ENCODE measurements at places on chromosomes 3 and 15.

DNA sequence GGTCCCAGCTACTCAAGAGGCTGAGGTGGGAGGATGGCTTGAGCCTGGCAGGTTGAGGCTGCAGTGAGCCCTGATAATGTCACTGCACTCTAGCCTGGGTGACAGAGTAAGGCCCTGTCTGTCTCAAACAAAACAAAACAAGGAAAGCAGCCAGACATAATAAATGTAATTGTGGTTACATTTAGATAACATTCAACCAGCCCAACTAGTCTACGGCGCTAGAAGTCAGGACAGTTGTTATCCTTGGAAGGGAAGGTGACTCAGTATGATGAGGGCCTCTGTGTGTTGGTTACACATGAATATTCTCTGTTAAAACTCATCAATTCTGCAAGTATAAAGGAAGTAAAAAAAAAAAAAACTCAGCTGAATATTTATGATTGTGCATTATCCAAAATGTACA lies 27.0 kb upstream of the CSPG5 start:
- DNase-seq, result no peak

GRCh38 chr3:5465183-5465582 lies 277.7 kb downstream of the EDEM1 start:
- DNase-seq, result no peak

- no peak for DNase-seq
Measured at GRCh38 chr15:83588441-83588840, 65.5 kb upstream of the ADAMTSL3 start.

DNA sequence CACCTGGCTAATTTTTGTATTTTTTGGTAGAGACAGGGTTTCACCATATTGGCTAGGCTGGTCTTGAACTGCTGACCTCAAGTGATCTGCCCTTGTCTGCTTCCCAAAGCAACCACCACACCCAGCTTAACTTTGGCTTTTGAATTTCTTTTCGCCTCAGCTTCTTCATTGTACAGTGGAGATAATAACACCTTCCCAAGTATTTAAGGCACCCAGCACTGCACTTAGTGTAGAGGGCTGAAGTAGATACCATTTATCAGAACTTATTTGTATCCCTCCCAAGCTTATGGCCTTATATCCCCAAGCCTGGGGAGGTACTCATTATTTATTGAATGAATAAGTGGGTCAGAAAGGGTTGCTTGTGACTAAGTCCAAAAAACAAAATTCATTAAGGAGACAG lies 2.3 kb downstream of the SQOR start:
- no peak for DNase-seq

GRCh38 chr3:169610888-169611291 lies 52.6 kb downstream of the MECOM start:
- DNase-seq, result no peak

- DNase-seq, result no peak
Measured at GRCh38 chr3:33105341-33105948, 8.4 kb upstream of the CRTAP start.

DNA sequence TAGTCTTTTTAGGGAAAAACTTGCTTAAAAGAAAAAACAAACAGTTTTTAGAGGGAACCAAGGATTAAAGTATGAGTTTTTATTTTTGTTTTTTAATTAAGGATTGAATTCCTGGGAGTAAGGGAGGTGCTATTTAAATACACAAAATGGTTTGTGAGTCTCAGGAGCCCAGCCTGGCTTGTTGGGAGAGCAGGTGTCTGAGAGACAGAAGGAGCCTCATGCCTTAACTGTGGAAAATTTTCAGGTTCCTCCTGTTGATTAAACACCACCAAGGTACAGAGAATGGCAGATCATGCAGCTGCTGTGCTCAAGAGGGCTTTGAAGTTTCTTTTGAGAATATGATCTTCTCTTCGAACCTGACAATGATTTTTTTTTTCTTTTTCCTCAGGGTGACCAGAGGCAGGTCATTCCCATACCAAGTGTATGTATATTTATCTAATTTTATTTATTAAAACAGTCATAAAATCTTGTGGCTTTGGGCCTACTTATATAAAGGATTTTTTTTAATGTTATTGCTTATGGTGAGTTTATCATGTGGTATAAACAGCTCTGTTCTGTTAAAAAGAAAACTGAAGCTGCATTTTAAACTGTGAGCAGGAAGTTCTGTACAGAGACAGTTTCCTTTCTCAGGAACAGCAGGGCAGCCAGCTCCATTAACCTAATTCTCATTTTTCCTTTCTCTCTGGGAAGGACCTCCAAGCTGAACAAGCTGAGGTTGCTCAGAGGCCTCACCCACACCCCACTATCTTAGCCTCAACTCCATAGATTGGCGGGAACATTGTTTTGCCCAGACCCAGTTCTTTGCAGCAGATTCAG lies 33.7 kb upstream of the VILL start:
- no peak for DNase-seq

DNA sequence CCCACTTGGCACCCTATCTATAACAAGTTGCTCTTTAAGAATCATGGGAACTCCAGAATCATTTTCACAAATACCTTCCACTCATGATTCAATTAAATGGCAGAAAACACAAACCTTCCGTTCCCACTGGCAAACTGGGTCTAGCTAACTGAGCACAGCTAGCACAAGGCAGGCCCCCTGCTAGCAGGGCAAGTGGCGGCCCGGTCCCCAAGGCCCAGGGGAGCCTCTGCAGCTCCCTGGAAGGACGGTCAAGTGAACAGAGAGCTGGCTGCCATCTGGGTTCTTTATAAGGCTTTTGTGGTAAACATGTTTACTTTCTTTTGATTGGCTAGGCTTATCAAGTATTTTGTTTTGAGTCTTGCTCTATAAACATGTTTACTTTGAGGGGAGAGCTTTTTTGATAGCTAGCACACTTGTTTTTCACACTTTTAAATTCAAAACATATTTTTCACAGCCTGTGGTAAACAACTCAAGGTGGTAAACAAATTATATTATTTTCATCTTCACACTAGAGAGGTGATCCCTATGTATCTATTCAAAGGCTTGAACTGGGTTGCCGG lies 81.4 kb downstream of the FOXP1 start:
- no peak for DNase-seq

GRCh38 chr15:36964626-36965025 lies 135.7 kb downstream of the MEIS2 start:
- no peak for DNase-seq

DNA sequence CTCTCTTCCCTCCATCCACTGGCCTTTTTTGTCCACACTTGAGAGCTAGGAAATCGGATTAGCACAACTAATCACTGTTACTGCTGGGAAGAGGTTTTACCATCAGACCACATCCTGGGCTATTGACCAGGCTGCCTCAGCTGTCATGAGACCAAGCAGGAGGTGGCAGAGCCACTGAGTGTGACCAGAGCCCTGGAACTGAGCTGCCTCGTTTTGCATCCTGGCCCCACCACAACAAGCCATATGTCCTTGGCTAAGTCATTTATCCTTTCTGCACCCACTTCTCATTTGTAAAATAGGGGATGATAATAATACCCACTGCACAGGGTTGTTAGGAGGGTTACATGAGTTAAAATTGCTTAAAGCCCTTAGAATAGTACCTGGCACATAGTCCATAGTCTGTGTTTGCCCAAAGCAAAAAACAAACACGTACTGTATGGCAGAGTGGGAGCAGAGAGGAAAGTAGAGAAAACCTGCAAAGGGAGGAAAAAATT lies 34.1 kb downstream of the TMEM158 start:
- DNase-seq, result no peak

- DNase-seq, result no peak
Measured at GRCh38 chr3:62027241-62027640, 346.1 kb downstream of the FEZF2 start.

DNA sequence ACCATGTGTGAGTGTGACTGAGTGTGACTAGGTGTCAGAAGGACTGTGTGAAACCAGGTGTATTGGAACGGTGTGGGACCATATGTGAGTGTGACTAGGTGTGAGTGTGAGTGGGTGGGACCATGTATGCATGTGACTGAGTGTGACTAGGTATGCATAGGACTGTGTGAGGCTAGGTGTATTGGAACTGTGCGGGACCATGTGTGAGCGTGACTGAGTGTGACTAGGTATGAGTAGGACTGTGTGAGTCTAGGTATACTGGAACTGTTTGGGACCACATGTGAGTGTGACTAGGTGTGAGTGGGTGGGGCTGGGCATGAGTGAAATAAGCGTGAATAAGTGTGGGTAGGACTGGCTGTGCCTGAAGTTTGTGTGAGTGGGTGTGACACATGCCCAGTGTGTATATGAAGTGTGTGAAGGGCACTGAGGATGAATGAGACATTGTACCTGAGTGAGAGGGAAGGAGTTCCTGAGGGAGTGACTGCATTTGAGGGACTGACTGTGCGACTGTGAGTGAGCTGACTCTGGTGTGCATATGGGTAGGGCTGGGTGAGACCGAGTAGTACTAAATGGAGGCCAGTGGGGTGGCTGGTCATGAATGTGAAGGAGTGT lies 247.0 kb upstream of the CCDC54 start:
- DNase-seq, result no peak

GRCh38 chr3:83928903-83929302 lies 1029.9 kb upstream of the CADM2 start:
- no peak for DNase-seq

DNA sequence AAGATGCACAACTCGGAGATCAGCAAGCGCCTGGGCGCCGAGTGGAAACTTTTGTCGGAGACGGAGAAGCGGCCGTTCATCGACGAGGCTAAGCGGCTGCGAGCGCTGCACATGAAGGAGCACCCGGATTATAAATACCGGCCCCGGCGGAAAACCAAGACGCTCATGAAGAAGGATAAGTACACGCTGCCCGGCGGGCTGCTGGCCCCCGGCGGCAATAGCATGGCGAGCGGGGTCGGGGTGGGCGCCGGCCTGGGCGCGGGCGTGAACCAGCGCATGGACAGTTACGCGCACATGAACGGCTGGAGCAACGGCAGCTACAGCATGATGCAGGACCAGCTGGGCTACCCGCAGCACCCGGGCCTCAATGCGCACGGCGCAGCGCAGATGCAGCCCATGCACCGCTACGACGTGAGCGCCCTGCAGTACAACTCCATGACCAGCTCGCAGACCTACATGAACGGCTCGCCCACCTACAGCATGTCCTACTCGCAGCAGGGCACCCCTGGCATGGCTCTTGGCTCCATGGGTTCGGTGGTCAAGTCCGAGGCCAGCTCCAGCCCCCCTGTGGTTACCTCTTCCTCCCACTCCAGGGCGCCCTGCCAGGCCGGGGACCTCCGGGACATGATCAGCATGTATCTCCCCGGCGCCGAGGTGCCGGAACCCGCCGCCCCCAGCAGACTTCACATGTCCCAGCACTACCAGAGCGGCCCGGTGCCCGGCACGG lies 991 bp downstream of the SOX2 start:
- DNase-seq, result no peak

GRCh38 chr3:123782488-123782887 lies 101.6 kb downstream of the MYLK start:
- no peak for DNase-seq

GRCh38 chr3:126226374-126226773 lies 46.0 kb upstream of the ALDH1L1 start:
- no peak for DNase-seq

- no peak for DNase-seq
Measured at GRCh38 chr3:27630885-27631284, 91.2 kb downstream of the EOMES start.

GRCh38 chr15:61946778-61947177 lies 113.5 kb downstream of the VPS13C start:
- no peak for DNase-seq

DNA sequence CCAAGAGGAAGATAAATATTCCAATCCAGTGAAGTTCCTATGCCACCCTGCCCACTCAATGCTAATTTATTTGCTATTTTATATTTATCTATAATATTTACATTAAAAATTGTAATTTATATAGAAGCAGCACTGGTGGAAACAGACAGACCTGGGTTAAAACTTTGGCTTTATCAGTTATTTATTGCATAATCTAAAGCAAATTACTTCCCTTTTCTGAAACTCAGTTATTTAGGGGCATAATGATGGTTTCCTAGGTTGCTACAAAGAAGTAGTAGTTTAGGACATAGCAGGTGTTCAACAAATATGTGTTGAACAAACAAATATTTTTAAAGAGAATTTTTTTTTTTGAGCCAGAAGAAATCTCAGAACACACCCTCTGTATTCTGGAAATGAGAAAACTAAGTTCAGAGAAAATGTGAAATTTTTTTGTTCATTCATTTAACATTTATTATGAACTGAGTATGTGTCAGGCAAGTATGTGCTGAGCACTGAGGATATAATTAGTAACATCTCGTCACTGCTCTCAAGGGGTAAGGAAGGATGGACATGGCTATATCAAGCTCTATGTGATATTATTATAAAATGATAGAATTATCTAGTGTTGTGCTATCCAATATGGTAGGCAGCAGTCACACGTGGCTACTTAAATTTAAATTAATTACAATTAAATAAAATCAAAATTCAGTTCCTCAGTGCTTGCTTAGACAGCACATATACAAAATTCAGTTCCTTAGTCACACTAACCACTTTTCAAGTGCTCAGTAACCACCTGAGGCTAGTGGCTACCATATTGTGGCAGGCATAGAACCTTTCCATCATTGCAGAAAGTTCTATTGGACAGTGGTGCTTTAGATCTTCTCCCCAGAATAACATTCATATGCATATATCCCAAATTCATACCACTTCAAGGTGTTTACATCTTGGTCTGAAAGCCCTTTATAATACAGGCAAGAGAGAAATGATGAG lies 7.0 kb upstream of the UBE2Q2 start:
- no peak for DNase-seq

GRCh38 chr3:40511031-40511718 lies 5.3 kb downstream of the ZNF620 start:
- DNase-seq, result no peak

DNA sequence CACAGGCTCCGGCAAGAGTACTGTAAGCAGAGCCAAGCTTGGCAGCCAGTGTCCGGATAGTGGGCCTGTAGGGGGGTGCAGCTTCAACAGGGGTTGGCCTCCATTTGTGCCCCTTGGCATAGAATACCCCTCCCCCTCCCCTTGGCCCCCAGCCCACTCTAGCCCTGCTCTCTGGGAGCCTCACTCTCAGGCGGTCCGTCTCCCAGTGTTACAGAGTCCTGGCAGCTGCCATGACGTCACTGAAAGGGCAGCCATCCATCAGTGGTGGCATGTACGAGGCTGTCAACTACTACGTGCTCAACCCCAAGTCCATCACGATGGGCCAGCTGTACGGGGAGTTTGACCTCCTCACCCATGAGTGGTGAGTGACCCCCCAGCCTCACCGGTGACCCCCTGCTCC lies 50.4 kb downstream of the DNAH1 start:
- DNase-seq, result no peak

GRCh38 chr3:187878772-187879518 lies 133.7 kb upstream of the BCL6 start:
- no peak for DNase-seq

DNA sequence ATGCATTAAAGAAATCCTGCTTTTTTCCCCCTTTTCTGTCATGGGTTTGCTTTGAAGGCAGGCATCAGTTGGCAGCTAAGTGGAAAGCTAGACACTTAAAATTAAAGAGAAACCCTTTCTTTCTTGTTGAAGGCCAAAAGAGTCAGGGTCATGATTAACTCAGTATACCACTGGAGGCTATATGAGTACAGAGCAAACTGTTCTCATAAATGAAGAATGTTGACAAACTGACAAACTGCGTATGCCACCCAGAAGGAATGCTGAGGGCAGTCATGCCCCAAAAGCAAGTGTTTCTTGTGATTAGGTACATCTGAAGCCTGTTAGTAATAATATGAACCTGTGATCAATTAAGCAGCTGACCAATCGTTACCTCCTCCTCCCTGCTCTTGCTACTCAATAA lies 43.6 kb upstream of the COL6A6 start:
- no peak for DNase-seq
